SIG-M5 (cell line): ENCODE measurements at places on chromosomes 12 and 14.

- no peak for DNase-seq
These were observed 56.7 kb downstream of the PPM1H start for GRCh38 chr12:62878211-62878610.

GRCh38 chr12:116861320-116861719, 19.9 kb downstream of the HRK start:
- no peak for DNase-seq

DNA sequence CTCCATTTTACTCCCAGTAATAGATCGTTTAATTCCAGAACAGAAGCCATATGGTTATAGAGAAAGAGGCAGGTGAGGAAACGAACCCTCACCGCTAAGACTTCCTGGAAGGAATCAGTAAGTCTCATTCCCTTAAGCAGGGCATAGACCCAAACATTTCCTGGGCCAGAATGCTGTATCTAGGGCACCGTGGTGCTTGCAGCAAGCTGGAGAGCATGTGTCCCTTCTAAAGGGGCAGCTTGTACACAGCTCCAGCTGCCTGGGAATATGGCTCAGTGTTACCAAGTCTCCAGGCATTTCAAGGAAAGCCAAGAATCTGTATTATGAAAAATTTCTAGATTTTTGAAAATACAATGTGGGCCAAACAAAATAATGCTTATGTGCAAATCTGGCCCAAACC, 73.4 kb downstream of the PPM1H start:
- DNase-seq: no peak

- no peak for DNase-seq
These were observed 45.9 kb downstream of the MAP1LC3B2 start for GRCh38 chr12:116604951-116605641.

DNA sequence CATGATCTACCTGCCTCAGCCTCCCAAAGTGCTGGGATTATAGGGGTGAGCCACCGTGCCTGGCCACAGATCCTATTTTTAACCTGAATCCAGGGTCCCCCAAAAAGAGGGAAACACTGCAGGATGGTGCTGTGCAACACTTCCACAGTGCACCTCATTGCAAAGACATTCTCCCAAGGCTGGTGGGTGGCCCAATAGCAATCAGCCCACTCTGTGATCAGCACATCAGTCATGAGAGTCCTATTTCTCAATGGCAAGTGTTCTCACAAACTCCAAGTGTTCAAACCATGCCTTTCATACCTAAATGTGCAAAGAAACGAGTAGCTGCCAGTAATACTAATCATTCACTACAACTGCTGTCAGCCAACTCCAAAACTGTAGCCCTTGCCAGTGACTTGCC, 612.9 kb downstream of the CCER1 start:
- DNase-seq: no peak
